ENCODE measurements at places on chromosomes 5 and 9.

DNA sequence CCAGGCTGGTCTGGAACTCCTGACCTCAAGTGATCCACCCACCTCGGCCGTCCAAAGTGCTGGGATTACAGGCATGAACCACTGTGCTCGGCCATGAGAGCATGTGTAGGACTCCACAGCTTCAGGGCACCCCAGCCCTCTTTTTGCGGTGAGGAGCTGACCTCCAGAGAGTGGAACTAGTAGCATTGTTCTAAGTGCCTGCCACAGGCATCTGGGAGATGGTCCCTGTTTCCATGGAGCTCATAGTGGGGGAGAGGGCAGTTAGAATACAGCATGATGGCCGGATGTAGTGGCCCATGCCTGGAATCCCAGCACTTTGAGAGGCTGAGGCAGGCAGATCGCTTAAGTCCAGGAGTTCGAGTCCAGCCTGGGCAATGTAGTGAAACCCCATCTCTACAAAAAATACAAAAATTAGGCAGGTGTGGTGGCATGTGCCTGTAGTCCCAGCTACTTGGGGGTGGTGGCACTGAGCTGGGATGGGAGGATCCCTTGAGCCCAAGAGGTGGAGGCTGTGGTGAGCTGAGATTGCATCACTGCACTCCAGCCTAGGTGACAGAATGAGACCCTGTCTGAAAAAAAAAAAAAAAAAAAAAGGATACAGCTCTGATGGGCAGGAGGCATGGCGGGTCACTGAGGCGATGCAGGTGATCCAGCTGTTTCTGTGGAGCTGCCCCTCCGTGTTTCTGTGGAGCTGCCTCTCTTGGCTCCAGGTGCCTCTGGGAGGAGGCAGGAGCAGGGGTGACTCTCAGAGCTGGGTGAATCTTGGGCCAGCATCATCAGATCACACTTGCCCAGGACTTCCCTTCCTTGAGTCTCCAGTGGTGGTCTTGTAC is 4.2 kb downstream of the ASS1 start:
- no peak for DNase-seq

DNA sequence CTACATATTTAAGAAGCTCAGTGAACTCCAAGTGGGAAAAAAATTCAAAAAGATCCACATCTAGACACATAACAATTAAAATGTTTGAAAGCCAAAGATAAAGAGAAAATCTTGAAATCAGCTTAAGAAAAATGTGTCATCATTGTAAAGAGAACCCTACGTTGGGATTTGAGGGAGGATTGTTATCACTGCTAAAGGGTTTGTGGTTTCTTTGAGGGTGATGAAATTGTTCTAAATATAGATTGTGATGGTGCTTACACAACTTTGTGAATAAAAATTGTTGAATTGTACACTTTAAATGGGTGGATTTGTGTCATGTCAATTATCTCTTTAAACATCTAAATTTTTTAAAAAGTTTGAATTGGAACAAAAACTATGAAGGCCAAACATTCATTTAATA is 92.2 kb upstream of the ADAMTS19 start:
- no peak for DNase-seq

GRCh38 chr5:147426640-147427327 is 83.1 kb downstream of the DPYSL3 start:
- DNase-seq = no peak

- DNase-seq = no peak
Measured at GRCh38 chr5:67316695-67317094, 120.1 kb upstream of the CD180 start.

DNA sequence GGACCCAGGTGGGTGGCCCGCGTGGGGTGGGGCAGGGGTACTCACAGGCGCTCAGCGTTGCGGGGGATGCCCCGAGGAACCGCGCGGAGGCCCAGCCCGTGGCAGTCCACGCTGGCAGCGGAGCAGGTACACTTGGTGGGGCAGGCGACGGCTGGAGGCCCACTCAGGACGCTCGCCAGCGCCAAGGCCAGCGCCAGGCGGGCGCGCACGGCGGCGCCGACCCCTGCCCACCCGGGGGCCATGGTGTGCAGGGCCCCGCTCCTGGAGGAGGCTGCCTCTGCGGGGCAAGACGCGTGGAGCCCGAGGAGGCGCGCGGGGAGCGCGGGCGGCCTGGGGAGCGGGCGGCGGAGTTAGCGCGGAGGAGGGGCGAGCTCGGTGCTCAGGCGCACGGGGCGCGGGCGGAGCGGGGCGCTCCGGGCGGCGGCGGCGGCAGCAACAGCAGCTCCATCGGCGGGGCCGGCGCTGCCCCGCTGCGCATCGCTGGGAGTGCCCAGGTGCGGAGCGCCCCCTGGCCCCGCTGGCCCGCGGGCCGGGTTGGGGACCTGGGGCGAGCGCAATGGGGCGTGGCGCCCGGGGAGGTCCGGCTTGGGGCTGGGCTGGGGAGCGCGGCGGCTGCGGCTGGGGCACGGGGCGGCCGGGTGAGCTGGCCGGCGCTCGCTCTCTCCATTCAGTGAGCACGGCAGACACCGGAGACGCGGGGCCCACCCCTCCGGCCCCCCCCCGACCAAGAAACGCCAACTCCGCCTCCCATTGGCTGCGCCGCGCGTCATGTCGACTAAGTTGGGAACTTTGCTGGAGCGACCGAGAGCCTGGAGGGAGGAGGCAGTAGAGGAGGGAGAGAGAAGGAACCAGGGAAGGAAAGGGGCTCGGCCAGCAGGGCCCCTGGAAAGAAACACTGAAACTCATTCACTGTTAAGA is at the start of gene SLIT3:
TSS of gene SLIT3 (minus strand) at position 672 of the 918 bp plus-strand sequence. CDS start at position 242, 430 bp downstream.
- no peak for DNase-seq

DNA sequence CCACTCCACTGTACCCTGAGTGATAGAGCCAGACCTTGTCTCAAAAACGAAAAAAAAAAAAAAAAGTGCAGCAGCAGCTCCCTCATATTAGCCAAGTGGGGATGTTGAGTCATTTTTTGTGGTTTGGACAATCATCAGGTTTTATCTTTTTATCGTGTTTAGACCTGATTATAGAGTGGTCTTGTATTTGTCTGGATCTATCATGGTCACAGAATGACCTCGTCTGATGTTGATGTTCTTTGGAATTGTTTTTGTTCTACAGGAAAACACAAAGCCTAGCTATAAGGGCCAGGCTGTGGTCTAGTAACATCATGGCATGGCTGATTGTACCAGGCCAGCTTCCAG is 1.6 kb upstream of the FBXW11 start:
- no peak for DNase-seq

DNA sequence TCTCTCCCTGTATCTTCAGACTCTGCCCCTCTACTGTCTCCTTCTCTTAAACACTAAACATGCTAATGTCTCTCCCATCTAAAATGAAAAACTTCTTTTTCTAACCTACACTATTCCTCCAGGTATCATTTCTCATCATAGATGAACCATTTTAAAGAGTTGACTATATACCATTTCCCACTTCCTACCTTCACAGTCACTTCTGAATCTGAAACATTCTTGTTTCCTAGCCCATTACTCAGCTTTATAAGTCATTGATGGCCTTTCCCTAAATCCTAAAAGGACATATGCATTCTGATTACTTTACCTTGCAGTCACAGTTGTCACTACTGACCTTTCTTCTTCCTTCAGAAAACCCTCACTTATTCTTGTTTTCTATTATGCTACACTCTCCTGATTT is 118.2 kb downstream of the SSBP2 start:
- no peak for DNase-seq

DNA sequence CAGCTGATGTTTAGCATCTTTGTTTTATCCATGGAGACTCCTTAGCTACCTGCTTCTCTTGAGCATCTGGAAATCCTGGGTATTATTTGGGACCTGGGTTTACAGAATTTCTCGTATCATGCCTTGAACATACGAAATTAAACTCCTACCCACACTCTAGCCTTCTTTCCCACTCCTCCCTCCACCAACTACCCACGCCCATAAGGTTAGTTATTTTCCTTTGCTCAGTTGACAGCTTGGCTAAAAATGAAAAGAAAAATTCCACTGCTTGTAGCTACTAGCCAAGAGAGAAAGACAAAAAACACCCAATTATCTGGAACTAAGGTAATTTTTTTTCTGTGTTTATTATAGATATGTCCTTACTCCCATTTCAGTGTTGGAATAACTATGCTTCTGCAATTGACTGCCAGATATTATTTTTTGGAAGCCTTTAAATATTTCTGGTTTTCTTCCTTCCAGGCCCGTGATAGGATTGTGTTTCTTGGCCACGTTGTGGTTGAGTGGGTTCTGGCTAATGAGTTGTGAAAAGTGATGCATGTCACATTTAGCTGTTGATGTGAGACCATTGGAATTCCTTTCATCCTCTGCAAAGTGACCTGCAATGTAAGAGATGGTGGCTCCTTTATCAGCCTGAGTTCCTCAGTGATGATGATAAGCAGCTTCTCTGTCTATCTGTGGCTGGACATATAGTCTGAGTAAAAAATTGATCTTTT is 308.1 kb downstream of the LRRC70 start:
- DNase-seq = no peak

GRCh38 chr9:75233011-75233410 is 144.7 kb downstream of the OSTF1 start:
- DNase-seq = no peak

- no peak for DNase-seq
Measured at GRCh38 chr5:132754111-132754510, 6.9 kb downstream of the CCNI2 start.

- DNase-seq = no peak
Measured at GRCh38 chr9:108087781-108088180, 598.2 kb upstream of the KLF4 start.

DNA sequence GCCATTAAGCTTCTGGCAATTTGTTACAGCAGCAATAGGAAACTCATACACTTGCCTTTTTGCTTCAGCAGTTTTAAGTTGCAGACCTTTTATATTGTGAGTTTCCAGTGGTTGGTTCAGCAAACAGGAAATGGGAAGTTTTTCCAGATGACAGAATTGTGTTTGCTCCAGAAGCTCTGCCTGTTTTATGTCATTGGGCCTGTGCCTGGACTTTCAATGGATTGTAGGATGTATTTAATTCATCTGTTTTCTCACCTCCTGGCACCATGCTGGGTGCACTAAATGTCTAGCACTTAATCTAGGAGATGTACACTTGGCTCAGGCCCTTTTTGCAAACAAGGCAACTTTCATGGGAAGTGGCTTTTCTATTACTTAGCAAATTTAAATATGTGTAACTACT is 100.4 kb upstream of the CLINT1 start:
- no peak for DNase-seq

DNA sequence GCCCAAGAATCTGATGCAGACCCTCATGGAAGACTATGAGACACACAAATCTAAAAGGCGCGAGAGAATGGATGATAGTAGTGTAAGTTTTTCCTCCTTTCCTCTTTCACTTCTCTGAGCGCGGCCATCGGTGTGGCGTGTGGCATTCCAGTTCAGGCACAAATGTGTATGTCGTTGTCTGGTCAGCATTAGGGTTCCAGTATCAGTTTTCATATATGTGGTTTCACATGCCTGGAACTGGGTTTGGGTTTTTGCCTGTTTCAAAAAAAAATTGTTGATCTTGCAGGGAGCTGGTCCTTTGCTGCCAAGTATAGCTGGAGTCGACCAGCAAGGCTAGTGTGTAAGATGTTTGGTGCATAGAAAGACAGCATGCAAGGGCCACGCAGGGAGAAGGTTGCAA is 51.5 kb downstream of the C9orf152 start:
- no peak for DNase-seq

GRCh38 chr9:6153425-6153824 is 62.2 kb upstream of the IL33 start:
- DNase-seq = no peak

DNA sequence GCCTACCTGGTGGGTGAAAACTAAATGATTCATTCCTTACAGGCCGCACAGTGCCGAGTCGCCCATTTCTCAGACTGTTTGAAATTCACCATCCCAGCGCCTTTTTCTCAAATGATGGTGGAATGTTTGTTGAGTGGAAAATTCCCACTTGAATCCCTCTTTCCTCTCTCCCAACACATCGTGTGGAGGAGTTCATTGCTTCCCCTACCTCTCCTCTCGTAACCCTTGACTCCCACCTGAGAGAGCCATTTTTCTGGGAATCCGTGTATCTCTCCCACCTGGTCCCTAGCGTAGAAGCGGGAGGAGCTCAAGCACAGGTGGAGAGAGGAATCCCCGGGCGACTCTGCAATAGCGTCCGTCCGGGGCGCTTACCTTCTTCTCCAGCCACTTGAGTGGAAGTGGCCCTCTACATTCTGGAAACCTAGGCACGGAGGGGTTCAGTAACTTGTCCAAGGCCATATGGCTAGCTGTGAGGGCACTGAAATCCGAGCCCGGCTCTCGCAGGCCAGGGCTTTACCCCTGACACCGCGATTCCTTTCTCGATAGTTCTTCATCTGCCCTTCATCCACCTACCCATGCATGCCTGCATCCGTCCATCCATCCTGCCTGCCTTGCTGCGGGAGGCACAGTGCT is 683 bp downstream of the OSMR start:
- DNase-seq = no peak

DNA sequence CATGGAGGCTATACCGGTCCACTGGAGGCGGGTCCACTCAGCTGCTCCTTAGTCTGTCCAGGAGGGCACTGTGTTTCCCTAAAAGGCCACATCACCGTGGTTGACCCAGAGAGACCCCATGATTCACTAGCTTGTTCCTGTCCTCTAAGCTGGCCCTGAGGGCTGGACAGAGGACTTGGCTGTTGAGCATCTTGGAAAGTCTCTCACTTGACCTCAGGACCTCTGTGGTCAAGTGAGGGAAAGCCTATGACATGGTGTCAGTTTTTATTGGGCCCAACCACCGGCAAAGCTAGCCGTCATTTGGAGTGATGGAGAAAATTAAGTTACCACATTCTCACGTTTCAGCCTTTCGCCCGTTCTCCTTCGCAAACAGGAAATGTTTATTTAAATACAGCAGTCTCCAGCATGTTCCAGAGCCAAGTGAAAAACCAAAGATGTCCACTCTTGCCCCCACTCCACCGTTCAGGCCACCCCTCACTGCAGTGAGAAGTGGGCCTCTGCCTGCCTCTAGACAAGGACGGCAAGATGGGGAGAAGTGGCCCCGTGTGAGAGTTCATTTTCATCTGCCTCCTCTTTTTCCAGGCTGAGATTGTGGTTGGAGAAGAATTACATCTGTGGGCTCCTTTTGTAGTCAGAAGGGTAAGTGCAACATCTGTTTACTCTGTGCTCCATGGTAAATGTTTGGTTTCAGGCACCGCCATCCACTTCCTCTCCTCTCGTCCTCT is 4.4 kb downstream of the SLIT3 start:
- DNase-seq = no peak

DNA sequence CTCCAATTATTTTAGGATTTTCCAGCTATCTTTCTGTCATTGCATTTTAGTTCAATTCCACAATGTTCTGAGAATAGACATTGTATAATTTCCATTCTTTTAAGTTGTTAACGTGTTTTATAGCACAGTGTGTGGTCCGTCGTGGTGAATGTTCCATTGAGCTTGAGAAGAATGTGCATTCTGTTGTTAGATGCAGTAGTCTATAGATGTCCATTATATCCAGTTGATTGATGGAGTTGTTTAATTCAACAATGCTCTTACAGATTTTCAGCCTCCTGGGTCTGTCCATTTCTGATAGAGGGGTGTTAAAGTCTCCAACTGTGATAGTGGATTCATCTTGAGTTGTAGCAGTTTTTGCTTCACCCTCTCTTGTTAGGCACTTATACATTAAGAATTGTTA is 1587.7 kb upstream of the NUDT12 start:
- no peak for DNase-seq

DNA sequence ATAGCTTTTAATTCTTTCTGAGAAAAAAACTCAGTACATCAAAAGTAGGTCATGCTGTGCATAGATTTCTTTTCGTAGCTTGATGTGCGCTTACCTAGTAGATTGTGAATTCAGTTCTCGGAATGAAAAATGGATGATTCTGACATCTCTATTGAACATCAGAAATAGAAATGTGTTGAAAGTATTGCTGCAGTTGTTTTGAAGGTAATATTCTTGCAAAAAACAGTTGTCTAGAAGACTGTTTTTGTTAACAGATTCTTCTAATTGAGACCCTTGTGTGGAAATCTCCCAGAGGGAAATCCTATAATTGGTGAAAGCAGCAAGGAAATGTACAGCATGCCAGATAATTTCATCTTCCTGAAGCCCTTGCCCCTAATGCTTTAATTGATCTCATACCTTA is 54.5 kb downstream of the MACIR start:
- no peak for DNase-seq

All from NCI-H524 treated with DMSO at 0.1 percent for 48 hours (cell line).